ENCODE measurements at places on chromosomes 3 and 15.

DNA sequence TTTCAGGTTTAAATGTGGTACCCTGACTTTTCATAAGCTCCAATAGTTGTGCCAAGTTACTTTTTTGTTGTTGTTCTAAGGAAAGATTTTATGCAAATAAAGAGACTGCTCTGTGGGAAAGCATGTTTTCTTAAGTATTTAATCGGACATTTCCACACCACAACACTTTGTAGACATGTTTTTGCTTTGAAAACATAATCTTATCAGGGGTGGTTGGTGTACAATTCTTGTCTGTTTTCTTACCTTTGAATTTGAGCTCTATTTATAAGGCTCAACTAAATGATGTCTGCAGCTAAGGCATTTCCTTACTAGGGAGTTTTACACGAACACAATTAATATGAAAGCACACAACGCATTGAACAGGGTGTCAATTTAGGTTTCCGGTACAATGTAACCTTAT is 81.5 kb upstream of the CDIN1 start:
- DNase-seq = no peak

DNA sequence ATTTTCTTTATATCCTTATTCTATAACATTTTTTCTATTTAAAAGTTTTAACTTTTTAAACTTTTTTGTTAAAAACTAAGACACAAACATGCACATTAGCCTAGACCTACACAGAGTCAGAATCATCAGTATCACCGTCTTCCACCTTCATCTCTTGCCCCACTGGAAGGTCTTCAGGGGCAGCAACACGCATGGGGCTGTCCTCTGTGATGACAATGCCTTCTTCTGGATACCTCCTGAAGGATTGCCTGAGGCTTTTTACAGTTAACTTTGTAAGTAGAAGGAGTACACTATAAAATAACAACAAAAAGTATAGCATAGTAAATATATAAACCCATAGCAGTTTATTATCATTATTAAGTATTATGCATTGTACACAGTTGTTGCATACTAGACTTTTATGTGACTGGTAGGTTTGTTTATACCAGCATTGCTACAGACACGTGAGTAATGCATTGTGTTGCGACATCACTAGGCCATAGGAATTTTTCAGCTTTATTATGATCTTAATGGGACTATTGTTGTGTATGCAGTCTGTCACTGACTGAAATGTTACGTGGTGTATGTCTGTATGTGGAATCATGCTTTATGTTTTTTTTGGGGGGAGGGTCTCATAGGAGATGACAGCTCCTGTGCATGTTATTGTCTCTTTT is 18.2 kb downstream of the ATP1B3 start:
- DNase-seq = no peak

- no peak for DNase-seq
These were observed 52.6 kb upstream of the RASA2 start for GRCh38 chr3:141434255-141434654.

- DNase-seq = no peak
These were observed 23.0 kb downstream of the HACL1 start for GRCh38 chr3:15578289-15578867.

- DNase-seq = no peak
These were observed 521.1 kb downstream of the NR2F2 start for GRCh38 chr15:96851613-96852012.

GRCh38 chr3:71681224-71681668 is 44.0 kb downstream of the EIF4E3 start:
- peak; percentile 44 for DNase-seq

DNA sequence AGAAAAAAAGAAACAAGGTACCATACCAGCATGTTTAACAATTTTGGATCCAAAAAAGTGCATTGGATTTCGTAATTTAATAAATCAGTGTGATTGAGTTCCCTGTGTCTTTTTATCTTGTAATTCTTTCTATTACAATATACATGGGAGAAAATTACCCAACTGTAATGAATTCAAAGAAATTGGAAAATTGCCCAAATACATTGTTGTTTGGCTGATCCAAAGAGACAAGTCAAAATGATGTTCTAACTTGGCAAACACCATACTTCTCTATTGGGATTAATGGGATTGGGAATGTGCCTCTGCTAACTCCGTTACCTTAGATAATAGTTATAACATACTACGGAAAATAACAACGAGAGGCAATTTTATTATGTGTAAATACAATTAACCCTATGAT is 1097.1 kb downstream of the ROBO1 start:
- no peak for DNase-seq

DNA sequence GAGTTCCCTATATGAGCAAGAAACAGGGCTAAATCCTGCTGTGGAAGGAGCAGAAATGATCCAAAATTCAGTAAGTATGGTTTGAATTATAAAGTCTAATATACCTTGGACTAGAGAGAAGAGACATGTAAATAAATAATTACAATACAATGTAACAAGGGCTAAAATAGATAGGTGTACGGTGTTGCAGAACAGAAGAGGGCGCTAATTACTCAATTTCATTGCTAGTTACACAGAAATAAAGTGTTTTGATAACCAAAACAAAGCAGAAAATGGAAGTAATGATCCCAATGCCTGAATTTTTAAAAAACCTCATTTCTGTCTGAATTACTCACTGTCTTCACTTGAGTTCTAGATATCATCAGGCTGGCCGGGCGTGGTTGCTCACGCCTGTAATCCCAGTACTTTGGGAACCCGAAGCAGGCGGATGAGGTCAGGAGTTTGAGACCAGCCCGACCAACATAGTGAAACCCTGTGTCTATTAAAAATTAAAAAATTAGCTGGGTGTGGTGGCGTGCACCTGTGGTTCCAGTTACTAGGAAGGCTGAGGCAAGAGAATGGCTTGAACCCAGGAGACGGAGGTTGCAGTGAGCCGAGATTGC is 8.3 kb upstream of the PLCH1 start:
- no peak for DNase-seq

- DNase-seq = no peak
These were observed 23.2 kb upstream of the ACTC1 start for GRCh38 chr15:34818526-34818925.

DNA sequence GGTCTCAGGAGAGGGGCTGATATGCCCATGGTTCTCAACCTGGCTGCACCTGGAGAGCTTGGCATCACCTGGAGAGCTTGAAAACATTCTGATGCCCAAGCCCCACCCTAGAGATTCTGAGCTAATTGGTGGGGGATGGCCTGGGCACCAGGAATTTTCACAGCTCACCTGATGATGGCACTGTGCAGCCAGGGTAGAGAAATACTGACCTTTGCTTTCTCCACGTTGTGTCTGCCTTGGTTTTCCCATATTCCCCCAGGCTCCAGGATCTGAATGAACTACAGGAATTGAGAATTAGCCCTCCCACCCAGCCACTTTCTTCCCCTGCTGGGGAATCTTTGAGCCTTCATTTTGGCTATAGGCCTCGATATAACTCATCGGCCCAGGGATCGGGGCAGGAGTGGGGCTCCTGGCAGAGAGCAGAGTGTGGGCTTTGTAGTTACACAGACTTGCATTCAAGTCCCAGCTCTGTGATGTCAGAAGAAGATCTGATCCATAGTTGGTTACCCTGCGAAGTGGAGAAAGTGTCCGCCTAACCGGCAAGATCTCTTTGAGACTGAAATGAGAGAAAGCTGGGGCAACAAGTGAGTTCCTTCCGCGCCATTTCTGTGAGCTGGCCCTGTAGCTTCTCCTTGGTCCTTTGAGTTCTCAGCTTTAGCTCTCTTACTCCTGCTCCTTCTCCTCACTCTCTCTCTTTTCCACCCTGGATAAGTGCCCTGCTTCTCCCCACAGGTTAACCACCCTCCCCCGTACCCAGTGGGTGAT is 33.1 kb upstream of the UBE2Q2 start:
- no peak for DNase-seq

DNA sequence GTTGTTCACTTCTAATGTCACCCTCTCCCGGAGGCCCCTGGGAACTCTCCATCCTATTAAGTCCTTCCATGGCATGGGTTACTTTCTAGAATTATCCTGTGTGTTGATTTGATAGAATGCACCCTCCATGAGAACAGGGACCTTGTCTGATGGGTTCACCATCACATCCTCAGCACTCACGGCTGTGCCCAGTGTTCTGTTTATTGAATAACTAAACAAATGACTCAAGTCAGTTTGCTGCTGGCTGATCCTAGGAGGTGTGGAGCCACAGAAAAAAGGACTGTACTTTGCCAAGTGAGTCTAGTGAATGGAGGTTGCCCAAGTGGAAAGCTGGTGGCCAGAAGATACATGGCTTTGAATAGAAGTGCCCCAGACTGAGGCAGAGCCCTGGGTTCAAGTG is 48.5 kb upstream of the RAB6B start:
- no peak for DNase-seq

DNA sequence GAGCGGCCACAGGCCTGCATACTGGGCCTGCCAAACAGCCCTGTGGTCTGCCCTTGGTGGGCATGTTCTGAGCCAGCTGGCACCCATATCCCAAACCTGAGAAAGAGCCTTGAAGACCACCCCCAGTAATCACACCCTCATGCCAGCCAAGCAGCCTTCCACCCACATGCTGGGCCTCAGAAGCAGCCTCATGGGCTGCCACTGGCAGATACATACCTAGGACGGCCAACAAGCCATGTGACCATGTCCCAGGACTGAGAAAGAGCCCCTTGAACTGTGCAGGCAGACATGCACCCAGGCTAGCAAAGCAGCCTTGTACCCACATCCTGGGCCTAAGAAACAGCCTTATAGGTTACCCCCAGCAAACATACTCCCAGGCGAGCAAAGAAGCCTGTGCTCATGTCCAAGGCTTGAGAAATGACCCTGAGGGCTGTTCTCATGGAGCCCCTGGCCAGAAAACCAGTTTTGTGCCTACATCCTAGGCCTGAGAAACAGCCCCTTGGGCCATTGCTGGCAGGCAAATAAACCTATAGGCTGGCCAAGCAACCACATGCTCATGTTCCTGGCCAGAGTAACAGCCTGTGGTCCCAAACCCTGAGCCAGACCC is 24.9 kb downstream of the TUBGCP5 start:
- no peak for DNase-seq

GRCh38 chr3:41872157-41872556 is 89.7 kb downstream of the ULK4 start:
- no peak for DNase-seq

- DNase-seq = no peak
These were observed 182.8 kb upstream of the NR2E3 start for GRCh38 chr15:71627604-71628003.

DNA sequence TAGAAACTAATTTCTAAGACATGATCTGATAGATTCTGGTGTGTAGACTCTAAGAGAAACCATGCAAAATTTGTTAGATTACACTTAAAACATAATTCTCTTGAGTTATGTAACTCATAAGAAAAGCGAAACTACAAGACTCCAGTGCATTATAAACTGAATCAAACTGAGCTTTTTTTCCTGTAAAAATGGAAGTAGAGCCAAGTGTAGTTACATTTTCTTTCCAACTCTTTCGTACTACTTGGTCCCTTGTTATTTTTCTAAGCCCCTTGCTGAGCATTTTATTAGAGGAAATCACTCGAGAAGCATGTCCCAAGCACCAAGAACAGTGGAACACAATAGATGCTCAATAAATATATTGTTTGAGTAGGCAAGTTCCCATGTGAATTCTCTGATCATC is 130.2 kb downstream of the GADL1 start:
- no peak for DNase-seq

Data from left renal cortex interstitium (tissue), 4 donors.